ENCODE measurements at places on chromosomes 1 and 21.

- peak; percentile 48 for DNase-seq
Observed at GRCh38 chr1:156608036-156608674, 6.9 kb upstream of the GPATCH4 start.

GRCh38 chr1:219576931-219577730 is 35.8 kb downstream of the ZC3H11B start:
- no peak for DNase-seq

GRCh38 chr1:245609354-245610150 is 454.8 kb downstream of the KIF26B start:
- DNase-seq = no peak

DNA sequence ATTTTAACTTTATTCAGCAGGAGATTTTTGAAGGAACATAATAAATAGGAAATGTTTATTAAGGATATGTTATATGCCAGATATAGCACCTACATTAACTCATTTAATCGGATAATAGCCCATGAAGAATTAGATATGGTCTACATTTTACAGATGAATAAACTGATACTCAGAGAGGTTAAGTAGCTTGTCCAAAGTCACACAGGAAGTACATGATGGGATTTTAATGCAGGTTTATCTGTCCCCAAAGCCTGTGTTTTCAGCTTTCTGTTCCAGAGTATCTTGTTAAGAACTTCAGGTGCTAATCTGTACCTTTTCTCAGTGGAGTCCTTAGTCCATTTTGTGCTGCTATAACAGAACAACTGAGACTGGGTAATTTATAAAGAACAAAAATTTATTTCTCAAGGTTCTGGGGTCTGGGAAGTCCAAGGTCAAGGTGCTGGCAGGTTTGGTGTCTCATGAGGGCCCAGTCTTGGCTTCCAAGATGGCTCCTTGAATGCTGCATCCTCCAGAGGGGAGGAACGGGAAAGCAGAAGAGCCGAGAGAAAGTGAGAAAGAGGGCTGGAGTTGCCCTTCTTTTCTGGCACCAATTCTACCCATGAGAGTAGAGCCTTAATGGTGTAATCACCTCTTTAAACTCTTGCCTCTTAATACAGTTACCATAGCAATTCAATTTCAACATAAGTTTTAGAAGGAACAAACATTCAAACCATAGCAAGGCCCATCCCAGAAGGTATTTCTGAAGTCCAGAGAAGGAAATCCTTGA is 17.3 kb downstream of the C1orf21 start:
- DNase-seq = no peak

DNA sequence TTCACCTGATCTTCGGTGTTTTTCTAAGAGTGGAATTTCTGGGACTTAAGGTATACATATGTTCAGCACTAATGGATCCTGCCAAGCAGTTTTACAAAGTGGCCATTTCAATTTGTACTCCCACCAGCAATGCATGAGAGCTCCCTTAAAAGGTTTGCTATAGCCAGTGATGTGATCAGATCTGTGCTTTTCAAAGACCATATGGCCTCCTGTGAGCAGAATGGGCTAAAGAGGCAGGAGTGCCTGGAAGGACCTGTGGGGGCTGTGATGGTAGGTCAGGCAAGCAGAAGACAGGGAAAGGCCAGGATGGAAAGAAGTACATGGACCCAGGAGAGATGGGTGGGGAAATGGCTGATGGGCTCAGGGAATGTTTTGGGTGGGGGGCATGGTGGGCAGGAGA is 252.7 kb downstream of the DISC1 start:
- no peak for DNase-seq

- DNase-seq = no peak
Observed at GRCh38 chr1:180848191-180848590, 64.5 kb upstream of the KIAA1614 start.

DNA sequence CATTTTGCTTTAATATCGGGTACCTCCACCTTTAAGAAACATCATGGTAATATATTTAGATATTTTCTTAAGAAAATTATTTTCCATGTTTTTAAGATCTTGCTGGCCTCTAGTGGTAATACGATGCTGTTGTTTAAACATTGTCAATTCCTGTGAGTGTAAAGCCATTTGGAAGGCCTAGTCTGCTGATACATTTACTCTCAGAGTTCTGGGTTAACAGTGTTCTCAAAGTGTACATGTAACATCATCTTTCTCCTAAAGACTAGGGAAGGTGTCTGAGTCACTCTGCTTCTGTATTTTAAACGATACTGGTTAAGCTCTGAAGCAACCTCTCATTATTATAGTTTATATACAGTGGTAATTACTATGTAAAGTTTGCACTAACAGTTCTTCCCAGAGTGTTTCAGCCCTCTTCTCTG is 189.1 kb downstream of the RASAL2 start:
- DNase-seq = no peak

- no peak for DNase-seq
Observed at GRCh38 chr1:248751635-248752034, 3.9 kb downstream of the LYPD8 start.

DNA sequence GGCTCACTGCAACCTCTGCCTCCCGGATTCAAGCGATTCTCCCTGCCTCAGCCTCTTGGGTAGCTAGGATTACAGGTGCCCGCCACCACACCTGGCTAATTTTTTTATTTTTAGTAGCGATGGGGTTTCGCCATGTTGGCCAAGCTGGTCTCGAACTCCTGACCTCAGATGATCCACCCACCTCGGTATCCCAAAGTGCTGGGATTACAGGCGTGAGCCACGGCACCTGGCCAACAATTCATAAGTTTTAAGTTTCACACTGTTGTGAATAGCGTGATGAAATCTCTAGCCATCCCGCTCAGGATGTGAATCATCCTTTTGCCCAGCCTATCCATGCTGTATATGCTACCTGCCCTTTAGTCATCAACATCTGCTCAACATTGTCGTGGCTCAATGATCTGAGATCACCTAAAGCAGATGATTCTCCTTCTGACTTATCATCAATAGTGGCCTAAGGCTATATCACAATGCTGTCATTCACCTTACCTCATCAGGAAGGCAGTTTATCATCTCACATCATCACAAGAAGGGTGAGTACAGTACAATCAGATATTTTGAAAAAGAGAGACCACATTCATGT is 2.6 kb downstream of the PFDN2 start:
- peak; percentile 43 for DNase-seq

DNA sequence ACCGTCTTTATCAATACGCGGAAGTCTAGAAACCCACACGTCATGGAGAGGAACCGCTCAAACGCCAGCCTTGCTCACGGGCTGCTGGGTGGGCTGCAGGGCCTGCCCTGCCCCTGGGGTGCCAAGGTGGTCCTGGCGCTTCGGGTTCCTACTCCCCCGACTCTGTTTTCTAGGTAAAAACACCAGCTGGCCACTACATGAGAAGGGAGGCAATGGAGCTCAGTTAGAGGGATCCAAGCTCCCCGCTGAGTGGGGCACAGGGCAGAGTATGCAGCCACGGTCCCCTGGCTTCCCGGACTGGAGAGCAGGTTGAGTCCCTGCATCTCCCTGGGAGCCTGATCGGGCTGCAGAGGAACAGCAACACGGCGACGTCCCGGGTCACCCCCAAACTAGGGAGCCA is 41.2 kb upstream of the RIPK4 start:
- no peak for DNase-seq

- DNase-seq = no peak
Observed at GRCh38 chr1:8555582-8555981, 237.7 kb downstream of the SLC45A1 start.

DNA sequence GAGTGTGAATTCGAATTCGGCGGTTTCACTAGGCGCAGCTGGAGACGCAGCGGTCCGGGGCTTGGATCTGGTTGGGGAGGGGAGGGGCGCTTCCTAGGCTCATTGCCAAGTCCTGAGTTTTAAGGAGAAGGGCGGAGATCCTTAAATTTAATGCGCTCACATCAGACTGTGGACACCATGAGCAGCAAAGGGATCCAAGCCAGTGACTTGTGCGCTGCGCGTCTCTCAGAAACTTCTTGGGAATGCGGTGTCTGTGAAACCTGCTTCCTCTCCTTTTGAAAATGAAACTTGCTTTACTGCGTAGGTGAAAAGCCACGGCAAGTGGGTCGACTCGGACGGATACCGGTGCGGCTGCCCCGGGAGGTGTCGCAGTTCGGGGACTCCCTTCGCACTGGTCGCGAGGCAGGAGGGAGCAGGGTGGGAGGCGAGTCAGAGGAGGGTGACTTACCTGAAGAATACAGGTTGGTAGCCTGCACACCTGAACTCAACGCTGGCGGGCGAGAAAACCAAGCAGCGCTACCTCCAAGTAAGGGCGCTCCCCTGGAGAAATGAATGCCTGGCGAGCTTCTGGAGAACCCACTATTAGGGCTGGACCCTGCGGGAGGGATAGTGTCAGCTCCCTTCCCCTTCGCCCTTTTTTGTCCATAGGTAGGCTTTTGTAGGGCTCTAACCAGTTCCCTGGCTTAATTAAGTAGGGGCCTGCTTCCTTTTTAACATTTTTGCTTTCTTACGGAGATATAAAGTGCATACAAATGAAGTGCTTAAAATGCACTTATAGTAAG is 992 bp downstream of the TENT5C start:
- DNase-seq = peak; percentile 34

DNA sequence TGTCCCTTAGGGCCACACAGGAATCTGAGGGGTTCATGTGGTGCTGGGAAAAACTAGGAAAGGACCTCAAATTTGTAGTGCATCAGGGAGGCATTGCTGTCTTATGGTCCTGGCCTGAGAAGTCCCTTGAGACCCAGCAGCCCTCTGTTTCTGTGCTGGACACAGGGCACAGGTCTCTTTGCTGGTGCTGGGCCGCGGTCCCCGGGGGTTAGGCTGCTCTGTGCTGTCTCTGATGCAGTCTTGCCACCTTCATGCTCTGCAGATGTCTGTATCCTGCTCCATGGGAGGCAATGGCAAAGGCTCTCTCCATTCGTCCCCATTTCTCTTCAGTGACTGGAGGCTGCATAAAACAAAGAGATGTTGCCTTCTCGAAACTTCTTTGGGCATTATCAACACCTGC is 13.0 kb downstream of the EDARADD start:
- no peak for DNase-seq

DNA sequence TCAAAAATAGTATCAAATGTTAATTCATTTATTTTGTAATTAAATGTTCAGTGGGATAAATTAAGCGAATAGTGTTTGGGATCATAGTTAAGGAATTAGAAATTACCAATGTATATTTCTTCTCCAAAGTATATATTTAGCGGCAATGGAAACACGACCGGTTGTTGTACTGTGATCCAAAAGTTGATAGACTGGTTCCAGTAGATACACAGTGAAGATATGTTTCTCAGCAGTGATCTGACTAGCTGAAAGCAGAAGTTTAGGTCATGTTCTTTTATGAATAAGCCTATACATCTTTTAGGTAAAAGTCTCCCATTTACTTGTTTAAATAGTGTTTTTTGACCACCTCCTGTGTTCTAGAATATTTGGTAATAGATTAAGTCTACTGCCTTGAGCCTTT is 8.8 kb downstream of the USP16 start:
- DNase-seq = no peak

- DNase-seq = no peak
Observed at GRCh38 chr1:1163538-1164070, 10.1 kb upstream of the TTLL10 start.

GRCh38 chr21:29074007-29074376 is 544 bp upstream of the CCT8 start:
- DNase-seq = no peak

DNA sequence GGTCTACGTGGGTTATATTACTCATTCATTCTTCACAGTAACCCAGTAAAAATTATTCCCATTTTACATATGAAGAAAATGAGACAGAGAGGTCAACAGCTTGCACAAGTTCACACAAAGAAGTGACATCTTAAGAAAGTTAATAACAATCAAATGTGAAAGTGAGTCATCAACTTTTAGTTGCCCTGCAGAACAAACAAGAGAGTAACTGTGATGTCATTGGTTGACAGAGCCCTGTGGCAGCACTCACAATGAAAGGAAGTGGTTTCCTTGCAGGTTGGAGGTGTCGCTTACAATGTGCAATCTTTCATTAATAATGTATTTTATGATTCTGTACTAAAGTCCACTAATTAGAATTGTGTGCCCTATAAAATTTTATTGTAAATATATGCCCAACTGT is 369.6 kb downstream of the RYR2 start:
- DNase-seq = no peak

DNA sequence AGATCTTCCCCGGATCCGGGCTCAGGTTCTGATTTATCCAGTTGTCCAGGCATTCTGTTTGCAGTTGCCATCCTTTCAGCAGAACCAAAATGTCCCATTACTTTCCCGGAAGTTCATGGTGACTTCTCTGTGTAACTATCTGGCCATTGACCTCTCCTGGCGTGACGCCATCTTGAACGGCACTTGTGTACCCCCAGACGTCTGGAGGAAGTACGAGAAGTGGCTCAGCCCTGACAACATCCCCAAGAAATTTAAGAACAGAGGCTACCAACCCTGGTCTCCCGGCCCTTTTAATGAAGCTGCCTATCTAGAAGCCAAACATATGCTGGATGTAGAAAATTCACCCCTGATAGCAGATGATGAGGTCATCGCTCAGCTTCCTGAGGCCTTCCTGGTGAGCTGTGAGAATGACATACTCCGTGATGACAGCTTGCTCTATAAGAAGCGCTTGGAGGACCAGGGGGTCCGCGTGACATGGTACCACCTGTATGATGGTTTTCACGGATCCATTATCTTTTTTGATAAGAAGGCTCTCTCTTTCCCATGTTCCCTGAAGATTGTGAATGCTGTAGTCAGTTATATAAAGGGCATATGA is 22.4 kb downstream of the AADACL4 start:
- DNase-seq = no peak

DNA sequence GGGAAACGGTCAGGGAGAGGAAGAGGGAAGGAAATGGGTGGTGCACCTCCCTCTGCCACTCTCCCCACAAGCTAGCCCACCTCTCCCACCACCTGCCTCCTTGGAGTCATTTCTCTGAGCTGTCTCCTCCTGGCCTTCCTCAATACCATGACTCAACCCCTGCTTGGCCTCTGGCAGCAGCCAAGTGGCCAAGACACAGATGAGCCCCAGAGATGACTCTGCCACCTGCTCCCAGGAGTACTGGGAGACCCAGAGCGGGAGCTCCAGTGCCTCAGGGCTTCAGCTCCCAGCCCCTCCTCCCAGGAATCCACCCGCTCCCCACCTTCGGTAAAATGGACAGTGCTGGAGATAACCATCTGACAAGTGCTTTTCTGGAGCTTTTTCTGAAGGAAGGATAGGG is 2.6 kb downstream of the S100A16 start:
- DNase-seq = no peak

- DNase-seq = no peak
Observed at GRCh38 chr1:223363057-223363855, 720 bp downstream of the SUSD4 start.

Measured in activated T-cell treated with anti-CD3 and anti-CD28 coated beads for 48 hours (primary cell).